Activated CD8-positive, alpha-beta memory T cell treated with anti-CD3 and anti-CD28 coated beads for 4 hours (primary cell): ENCODE measurements at places on chromosomes 6 and 20.

GRCh38 chr6:55379895-55380294 is 52.6 kb downstream of the GFRAL start:
- no peak for DNase-seq

DNA sequence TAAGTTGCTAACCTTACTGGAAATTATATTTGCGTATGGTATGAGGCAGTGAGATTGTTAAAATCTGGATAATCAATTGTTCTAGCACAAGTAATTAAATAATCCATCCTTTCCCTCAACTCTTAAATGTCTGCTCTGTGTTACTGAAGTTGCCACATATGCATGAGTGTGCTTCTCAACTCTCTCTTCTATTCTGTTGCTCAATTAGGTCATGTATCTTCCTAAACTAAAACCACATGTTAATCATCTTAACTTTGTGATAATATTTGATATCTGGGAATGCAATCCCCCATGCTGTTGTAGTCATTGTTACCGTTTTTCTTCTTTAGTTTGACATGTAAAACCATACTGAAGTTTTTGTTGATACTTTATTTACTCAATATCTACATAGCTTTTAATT is 63.5 kb upstream of the STMND1 start:
- DNase-seq = no peak

GRCh38 chr20:8601542-8601912 is 467.4 kb upstream of the PLCB4 start:
- no peak for DNase-seq

DNA sequence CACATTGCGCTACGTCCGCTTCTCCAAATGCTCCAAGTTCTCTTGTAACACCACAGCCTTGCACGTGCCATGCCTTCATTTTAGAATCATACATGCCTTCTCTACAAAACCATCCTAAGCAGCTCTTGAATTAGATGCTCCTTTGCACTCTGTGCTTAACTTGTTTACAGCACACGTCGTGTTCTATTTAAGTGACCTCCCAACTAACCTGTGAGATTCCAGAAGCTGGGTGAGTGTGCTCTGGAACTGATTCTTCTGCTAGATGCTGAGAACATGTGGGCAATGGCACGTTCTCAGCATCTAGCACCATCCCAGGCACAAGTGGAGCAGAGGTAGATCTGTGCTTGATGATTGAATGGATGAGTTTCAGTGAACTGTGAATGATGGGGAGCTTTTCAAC is 100.0 kb upstream of the NEDD9 start:
- DNase-seq = no peak

DNA sequence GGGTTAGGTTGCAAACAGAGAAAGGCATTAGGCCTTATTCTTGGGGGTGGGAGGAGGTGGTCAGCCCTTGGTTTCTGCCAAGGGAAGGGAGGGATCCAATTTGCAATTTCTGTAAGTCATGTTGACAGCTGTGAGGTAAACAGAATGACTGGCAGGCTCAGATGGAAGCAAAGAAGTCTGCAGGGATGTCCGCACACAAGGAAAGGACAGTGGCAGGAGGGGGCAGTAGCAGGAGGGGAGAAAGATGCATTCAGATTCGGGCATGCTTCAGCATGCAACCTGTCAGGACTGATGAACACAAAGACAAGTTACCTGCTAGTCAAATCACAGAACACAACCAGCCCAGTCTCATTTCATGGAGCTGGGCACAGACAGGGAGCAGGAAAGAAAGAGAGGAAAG is 217.9 kb upstream of the FOXA2 start:
- no peak for DNase-seq
